Fibroblast of lung (primary cell): ENCODE measurements at places on chromosomes 12 and 14. TPM values are rescaled to one million over a fixed set of nuclear protein-coding genes. Genes with fewer than 3 reads are reported as not detected.

DNA sequence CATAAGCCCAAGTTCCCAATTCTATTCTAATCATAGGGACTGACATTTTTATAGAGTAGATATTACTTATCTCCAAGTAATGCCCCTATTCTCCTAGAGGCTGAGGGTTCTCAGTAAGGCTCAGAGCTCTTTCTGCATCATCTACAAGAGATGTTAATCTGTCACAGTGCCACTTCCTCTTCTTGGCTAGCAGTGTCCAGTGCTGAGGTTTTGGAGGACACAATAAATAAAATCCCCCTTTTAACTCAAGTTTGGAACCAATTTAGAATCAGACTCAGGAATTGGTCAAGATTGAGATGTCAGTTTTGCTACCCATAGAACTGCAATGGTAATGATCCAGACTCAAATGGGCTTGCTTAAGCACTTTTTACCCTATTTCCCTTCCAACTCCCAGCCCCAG, 154.1 kb upstream of the ARID2 start:
- no peaks in the 10 kb centered on the region for H3K4me1 ChIP-seq
- H3K4me3 ChIP-seq = no peak overlapping the region
- no peaks in the 10 kb centered on the region for H3K36me3 ChIP-seq
- H3K27me3 ChIP-seq = no peaks in the 10 kb centered on the region
- H3K27ac ChIP-seq = no peak overlapping the region

GRCh38 chr12:72511906-72512305, 239.7 kb downstream of the TRHDE start:
- H3K4me1 ChIP-seq = no peaks in the 10 kb centered on the region
- H3K27ac ChIP-seq = no peak overlapping the region
- peak; percentile 92 for DNase-seq
- H3K36me3 ChIP-seq = no peaks in the 10 kb centered on the region

DNA sequence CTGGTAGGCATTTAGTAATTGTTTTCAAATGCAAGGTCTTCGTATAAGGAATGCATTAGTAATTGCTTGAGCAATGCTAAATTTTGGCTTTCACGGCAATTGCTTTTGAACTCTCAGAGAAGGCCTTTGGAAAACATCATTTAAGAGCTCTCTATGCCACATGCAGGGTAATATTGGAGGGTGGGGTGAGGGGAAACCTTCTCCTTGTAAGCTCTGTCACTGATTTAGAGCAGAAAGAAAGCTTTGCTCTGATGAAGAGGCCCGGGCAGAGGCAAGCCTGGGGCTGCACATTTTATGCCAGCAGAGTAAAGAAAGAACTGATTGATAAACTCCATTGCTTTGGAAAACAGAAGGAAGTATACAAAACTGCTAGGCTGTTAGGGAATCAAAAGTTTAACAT, 70.9 kb downstream of the TRIM9 start:
- DNase-seq = no peak
- H3K36me3 ChIP-seq = no peaks in the 10 kb centered on the region
- H3K27ac ChIP-seq = no peak overlapping the region
- H3K4me3 ChIP-seq = no peak overlapping the region
- H3K27me3 ChIP-seq = no peaks in the 10 kb centered on the region
- H3K4me1 ChIP-seq = no peaks in the 10 kb centered on the region

DNA sequence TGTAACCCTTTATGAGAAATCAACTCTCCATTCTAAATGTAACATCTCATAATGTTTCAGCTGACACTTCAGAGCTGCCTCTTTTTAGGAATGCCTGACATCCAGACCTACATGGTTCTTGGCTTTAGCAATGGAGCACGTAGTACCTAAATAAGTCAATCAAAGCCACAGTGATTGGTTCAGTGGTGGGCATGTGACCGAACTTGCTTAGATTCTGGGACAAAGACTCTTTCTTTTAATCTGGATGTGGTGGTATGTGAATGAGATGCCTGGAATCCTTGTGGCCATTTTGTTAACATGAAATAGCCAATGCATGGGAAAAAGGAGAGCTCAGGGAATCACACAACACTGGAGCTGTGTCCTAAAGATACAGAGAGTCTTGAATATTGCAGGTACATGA, 11.8 kb downstream of the GPR65 start:
- no peak overlapping the region for H3K4me3 ChIP-seq
- DNase-seq = no peak
- no peaks in the 10 kb centered on the region for H3K36me3 ChIP-seq
- H3K27me3 ChIP-seq = no peaks in the 10 kb centered on the region

- H3K4me1 ChIP-seq = no peaks in the 10 kb centered on the region
- no peaks in the 10 kb centered on the region for H3K36me3 ChIP-seq
- no peak overlapping the region for H3K27ac ChIP-seq
Observed at GRCh38 chr12:79194595-79194994, 330.0 kb downstream of the SYT1 start.

- peak; percentile 8 for DNase-seq
- H3K27ac ChIP-seq = no peak within 1 kb of the TSS
- H3K4me3 ChIP-seq = no peak within 1 kb of the TSS
- H3K36me3 ChIP-seq = no peaks in the 10 kb centered on the region
Observed at GRCh38 chr12:86256163-86256562, at the start of gene MGAT4C. TSS of gene MGAT4C (minus strand) at chr12:86256391.

GRCh38 chr12:105110851-105111250, 3.3 kb downstream of the WASHC4 start:
- H3K27me3 ChIP-seq = no peaks in the 10 kb centered on the region
- no peak overlapping the region for H3K27ac ChIP-seq
- H3K36me3 ChIP-seq = no peaks in the 10 kb centered on the region
- no peaks in the 10 kb centered on the region for H3K4me1 ChIP-seq
- H3K4me3 ChIP-seq = peak overlapping the region; percentile 83
- DNase-seq = no peak

GRCh38 chr12:57836442-57837375, 9.8 kb downstream of the CTDSP2 start:
- H3K27ac ChIP-seq = peak overlapping the region; percentile 59
- DNase-seq = peak; percentile 81
- H3K36me3 ChIP-seq = no peaks in the 10 kb centered on the region
- peaks cover 70% of the 10 kb centered on the region for H3K4me1 ChIP-seq
- no peaks in the 10 kb centered on the region for H3K27me3 ChIP-seq
- H3K4me3 ChIP-seq = peak overlapping the region; percentile 47

DNA sequence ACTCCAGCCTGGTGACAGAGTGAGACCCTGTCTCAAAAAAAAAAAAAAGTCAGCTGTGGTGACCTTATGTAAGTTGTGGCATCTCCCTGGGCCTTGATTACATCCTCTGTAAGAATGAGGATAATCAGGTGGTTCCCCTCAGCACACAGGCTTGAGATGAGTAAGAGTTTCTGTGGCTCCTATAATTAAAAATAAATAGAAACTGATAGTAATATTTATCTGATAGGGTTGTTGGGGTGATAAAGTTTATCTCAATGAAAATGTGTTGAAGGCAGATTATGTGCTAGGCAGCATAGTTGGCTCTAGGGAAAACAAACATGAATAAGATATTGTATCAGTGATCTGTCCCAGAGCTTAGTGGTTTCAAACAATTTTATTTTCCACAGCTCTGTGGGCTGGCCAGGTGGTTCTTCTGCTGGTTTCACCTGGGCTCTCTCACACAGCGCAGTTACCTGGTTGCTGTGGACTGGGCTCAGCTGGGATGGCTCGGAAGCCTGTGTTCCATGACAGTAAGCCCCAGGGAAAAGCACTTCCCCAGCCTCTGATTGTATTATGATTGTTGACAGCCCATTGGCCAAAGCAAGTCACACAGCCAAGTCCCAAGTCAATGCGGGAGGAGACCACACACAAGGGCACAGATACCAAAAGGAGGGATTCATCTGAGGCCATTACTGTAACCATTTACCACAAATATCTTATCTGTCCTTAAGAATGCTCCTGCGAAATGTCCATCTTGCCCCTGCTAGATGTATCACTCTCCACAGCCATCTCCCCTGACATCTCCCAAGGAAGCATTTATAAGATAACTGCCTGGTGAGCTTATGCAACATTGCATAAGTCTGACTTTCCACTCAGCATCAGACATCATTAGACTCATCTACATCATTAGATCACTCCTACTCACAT, 151.7 kb downstream of the NUAK1 start:
- H3K4me3 ChIP-seq = no peak overlapping the region
- peak; percentile 53 for DNase-seq
- no peaks in the 10 kb centered on the region for H3K27me3 ChIP-seq
- H3K4me1 ChIP-seq = no peaks in the 10 kb centered on the region
- no peaks in the 10 kb centered on the region for H3K36me3 ChIP-seq

- no peaks in the 10 kb centered on the region for H3K27me3 ChIP-seq
- H3K36me3 ChIP-seq = no peaks in the 10 kb centered on the region
- no peaks in the 10 kb centered on the region for H3K4me1 ChIP-seq
- H3K4me3 ChIP-seq = no peak overlapping the region
Observed at GRCh38 chr14:27186048-27186447, 588.2 kb upstream of the NOVA1 start.

DNA sequence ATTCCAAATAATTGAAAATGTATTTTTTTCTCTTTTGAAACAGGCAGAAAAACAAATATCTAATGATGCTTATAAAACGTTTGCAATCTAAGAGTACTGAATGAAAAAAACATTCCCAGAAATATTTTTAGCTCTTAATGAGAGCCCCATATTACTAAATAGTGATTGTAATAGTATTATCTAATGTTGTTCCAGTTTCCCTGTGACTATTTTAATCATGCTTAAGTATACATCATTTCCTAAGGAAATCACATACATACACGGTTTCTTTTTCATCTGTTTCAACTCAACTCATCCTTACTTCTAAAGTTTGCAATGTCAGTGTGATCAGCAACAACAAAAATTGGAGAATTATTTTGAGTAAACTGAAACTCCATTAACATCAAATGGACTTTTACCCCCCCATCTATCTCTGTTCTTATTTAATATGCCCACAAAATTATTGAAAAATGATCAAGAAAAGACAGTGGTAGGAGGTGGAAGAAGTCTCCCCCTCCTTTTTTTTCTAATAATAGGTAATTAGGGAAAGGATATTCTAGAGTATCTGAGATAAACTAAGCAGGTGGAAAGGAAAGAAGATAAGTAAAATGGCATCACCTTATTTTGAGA, 530.1 kb upstream of the ATP2B1 start:
- H3K27me3 ChIP-seq = no peaks in the 10 kb centered on the region
- no peak for DNase-seq
- no peaks in the 10 kb centered on the region for H3K4me1 ChIP-seq
- H3K4me3 ChIP-seq = no peak overlapping the region

LRP1 gene
- total RNA-seq = 377 and 464 TPM in 2 replicates

AEBP2 gene
- total RNA-seq = 23.9 and 27.2 TPM in 2 replicates

RNASE11 gene
- total RNA-seq = not detected in 2 replicates

PNN gene
- 13.1 and 14.4 TPM in 2 replicates for total RNA-seq

LMNTD1 gene
- not detected in 2 replicates for total RNA-seq
